ENCODE measurements at places on chromosomes 5 and 9.

GRCh38 chr9:21412107-21412506 lies 3.2 kb downstream of the IFNA8 start:
- no peak for DNase-seq

DNA sequence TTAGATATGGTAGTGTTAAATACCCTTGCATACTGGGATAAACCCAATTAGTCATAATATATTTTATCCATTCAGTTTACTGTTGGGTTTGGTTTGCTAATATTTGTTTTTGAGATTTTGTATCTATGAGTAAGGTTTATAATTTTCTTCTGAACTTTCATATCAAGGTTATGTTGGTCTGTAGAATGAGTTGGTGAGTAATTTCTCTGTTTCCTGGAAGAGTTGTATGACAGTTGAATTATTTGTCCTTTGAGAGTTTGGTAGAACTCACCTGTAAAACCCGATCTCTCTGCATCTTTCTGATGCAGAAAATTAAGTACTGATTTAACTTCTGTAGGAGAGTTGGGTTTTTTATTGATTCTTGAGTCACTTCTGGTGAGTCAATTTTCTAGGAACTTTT lies 20.4 kb downstream of the DDX4 start:
- no peak for DNase-seq

GRCh38 chr9:26746357-26747072 lies 146.1 kb downstream of the CAAP1 start:
- no peak for DNase-seq

- no peak for DNase-seq
Observed at GRCh38 chr5:78675956-78676730, 27.6 kb upstream of the LHFPL2 start.

DNA sequence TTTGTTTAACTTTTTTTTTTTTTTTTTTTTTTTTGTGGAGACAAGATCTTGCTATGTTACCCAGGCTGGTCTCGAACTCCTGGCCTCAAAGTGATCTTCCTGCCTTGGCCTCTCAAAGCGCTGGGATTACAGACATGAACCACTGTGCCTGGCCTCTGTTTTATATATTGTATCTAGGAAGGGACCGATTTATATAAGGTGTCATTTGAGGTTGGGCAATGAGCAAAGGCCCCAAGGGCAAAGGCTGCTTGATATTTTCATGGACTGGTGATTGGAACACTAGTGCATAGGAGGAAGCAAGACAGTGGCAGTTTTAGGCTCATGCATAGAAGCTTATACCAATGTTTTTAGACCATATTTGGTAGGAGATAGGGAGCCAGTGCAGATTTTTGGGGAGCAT lies 3.2 kb downstream of the SLC26A2 start:
- DNase-seq, result no peak

DNA sequence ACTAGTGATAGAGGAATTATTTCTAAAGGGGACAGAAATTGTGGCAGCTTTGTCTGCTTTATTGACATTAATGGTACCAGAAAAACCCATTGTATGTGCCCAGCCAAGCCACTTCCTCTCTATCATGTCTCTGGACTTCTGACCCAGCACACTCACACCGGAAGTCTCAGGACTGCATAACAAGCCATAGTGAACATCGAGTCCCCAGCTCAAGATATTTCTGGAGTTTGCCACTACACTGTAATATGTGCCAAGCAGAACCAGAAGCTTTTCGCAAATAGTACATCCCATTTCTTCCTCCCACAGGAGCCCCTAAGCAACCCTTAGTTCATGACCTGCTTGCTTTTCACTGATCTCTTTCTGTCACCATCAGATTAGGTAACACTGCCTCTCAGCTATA lies 187.4 kb upstream of the GHR start:
- DNase-seq, result no peak

DNA sequence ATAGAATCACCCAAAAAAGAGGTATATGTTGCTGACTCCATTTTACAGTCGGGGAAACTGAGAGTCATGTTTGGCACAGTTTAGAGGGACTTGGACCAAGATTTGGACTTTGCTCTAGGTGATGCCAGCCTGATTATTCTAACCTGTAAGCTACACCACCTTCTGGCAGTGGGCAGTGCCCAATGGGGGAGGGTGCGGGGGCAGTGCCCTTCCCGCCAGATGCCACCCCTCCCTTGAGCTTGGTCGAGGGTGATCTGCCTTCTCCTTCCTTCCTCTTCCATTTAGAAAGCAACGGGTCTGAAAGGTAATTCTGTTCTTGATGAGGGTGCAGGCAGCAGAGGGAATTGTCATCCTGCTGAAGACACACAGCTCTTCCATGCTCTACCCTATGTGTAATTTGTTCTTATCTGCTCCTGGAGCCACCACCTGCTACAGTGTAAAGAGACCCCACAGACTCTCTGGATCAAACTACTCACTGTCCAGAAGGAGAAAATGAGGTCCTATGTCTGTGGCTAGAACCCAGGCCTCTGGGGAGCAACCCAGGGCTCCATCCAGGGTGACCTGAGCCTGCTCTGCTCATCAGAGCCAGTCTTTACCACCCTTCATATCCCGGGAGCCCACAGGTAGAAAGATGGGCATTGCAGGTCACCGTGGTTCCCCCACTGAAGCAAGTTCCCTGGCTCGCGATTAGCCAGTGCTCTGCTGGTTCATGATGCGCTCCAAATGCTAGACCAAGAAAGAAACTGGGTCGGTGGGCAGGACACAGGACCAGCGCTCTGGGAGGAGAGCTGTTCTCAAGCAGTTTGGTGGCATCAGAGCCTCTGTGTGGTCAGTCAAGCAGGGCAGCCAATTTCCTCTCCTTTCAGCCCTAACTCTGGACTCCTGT lies 156.2 kb downstream of the RGS3 start:
- peak; percentile 71 for DNase-seq

DNA sequence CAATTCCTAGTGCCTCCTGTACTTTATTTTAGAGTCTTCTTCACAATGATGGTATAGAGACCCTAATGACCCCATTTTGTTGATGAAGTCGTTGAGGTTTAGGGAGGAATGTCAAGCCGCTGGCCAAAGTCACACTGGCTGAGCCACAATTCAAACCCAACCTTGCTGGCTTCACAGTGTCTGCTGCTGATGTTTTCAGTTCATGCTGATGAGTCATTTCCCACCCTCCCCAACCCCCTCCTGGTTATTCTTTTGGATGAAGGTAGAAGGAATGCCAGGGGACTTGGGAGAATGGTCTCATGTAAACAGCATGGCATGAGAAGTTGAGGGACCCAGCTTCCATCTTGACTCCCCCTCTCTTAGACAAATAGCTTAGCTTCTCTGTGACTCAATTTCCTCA lies 68.6 kb downstream of the TMEM252 start:
- DNase-seq, result no peak

DNA sequence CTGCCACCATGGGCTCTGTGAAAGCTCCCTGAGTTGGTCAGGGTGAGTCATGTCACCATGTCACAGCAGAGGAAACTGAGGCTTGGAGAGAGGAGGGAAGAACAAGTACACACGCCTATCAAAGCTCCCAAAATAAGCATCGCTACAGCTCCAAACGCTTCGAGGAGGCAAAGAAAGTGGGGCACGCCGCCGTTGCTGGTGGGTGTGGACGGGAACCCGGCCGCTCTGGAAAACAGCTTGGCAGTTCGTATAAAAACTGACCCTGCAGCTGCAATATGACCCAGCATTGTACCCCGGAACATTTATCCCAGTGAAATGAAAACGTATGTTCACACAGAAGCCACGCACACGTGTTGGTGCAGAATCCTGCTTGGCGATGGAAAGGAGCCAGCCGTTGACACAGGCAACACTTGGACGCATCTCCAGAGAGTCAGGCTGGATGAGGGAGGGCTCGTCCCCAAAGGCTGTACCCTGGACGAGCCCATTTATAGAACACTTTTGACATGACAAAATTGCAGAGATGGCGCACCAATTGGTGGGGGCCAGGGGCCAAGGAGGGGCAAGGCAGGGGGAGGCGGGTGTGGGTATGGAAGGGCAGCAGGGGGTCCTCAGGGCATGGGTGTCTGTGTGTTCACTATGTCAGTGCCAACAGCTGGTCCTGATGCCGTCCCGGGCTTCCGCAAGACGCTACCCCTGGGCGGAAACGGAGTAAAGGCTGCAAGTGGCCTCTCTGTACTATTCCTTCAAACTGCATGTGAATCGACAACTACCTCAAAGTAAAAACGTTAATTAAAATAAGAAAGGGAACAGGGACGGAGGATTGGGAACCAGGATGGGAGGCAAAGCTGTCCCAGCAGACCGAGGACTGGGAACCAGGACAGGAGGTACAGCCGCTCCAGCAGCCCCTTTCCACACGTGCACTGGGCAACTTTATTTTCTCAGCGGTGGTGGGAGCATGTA lies 173.0 kb downstream of the OLFM1 start:
- no peak for DNase-seq

- no peak for DNase-seq
Observed at GRCh38 chr9:105639936-105640335, 22.3 kb upstream of the TAL2 start.

GRCh38 chr5:145680169-145680568 lies 155.0 kb downstream of the PRELID2 start:
- no peak for DNase-seq

DNA sequence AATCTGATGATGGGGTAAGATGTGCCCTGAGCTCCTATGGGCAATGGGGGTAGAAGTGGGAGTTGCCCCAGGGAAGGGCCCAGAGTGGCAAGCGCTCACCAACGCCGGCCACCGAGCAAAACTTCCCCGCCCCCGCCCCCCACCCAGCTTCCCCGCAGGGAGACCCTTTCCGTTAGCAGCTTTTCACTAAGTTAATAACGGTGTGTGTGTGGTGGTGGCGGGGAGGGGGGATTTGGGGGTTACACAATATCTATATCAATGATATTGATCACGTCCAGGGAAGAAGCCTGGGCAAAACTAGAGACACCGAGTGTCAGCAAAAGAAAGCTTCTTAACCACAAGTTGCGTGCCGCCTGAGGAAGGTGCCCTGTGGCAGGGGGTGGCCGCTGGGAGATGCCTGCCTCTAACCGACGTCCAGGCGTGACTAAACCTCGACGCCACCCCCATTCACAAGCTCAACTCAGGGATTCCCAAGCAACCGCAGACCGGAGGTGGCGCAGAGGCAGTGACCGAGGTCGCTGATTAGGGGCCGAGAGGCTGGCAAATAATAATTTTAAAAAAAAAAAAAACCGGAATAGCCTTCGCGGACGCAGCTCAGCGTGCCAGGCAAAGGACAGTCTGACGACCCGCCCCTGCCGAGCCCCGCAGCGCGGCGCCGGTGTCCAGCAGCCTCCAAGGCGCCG lies 222.6 kb downstream of the MEF2C start:
- DNase-seq, result no peak

GRCh38 chr5:38979535-38979934 lies 94.7 kb downstream of the RICTOR start:
- DNase-seq, result no peak

GRCh38 chr5:172583931-172584511 lies 57.0 kb upstream of the NEURL1B start:
- DNase-seq, result no peak

DNA sequence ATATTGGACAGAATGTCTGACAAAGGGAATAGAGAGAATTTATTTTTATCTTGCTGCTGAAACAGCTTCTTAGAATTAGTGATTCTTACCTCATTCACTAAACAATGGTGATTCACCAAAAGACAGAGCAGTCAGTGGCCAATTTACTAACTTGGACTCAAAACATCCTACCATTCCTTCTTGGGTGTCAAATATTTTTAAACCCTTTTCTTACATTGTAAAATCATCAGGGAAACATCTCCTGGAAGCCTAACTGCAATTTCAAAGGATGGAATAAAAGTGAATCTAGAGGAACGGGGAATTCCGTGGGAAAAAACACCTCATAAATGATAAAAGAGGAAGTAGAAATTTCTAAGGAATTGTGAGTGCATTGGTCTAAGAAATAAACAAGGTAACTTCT lies 97.7 kb downstream of the LHFPL2 start:
- no peak for DNase-seq

GRCh38 chr9:114124666-114125475 lies 25.8 kb upstream of the KIF12 start:
- no peak for DNase-seq

GRCh38 chr9:93459432-93459847 lies 6.1 kb upstream of the FAM120AOS start:
- DNase-seq, result no peak

DNA sequence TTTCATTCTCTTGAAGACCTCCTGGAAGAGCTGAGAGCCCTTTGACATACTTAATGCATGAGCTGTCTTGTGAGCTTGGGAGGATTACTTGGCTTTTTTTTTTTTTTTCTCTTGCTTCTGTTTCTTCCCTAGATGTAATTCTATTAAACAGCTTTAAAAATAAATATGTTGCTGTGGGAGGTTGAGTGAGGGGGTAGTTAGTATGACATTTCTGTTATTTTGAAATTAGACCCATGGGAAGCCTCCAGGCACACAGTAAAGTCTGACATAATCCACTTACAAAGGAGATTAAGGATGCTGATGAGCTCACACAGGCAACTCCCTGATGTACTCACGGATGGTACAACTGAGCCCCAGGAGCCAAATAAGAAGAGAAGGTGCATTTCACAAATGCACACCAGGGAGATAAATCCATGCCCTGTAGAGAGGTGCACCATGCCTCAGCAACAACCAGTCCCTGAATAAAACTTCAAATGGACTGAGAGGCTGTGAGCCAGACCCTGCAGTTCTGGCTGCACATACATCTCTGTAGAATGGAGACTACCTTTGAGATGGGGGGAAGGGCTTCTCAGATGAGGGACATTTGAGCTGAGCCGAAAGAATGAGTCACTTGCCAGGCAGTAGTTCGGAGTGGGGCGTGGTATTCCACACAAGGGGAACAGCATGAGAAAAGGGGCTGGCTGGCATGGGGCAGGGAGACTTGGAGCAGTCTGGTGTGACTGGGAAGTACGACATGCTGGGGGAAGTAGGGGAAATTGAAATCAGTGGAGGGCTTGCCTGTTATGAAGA lies 68.7 kb downstream of the ACTL7B start:
- no peak for DNase-seq

- DNase-seq, result no peak
Observed at GRCh38 chr5:61202213-61202612, 39.9 kb upstream of the SMIM15 start.

DNA sequence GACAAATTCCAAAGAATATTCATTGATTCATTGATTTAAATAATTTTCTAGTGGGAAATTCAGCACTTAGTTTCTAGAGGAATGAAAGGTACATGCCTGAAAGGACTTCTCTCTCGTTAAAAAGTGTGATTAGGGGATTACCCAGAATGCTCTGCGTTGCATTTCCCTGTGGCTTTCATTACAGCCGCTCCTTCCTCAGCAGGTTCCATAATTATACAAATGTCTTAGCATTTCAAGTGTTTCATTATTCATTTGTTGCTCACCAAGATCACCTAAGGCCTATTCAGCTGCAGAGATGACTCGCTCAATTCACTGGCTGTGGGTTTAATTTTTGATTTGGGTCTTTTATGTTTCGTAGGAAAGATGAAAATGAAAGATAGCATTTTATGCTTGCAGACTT lies 52.8 kb downstream of the SPATA31C2 start:
- DNase-seq, result no peak

GRCh38 chr9:14924230-14925219 lies 14.3 kb upstream of the FREM1 start:
- no peak for DNase-seq

DNA sequence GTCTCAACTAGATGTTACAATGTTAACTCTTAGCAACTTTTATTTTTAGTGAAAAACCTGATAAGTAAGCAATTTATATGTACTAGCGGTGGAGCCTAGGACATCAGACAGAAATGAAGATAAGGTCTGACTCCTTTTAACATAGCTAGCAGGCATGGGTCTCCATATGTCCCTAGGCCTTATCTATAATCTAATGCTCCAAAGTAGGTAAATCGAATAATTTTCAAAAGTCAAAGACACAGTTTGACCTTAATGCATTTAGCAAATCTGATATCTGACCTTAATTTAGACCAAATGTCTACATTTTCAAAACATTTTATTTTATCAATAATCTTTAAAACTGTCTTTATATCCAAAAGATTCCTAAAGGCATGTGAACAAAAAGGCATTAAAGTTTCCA lies 305.0 kb upstream of the CCNH start:
- DNase-seq, result no peak
